ENCODE measurements at places on chromosomes 13 and 19.

DNA sequence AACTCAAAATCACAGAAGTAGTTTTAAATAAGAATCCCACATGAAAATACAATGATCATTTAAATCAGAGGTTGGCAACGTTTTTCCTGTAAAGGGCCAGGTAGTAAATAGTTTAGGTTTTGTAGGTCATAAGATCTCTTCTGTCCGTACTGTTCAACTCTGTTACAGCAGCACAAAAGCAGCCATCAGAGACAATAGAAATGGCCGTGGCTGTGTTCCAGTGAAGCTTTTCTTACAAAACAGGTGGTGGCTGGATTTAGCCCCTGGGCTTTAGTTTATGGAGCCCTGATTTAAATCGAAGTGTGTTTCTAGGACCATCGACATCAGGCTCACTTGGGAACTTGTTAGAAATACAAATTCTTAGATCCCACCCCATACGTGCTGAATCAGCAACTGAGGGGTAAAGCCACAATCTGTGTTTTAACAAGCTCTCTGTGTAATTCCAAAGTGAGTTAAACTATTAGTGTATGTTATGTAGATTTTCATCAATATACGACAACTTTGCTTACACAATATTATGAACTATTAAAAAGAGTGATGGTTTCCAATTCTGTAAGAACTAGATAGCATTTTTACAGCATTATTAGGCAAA is 54.8 kb upstream of the MIR17HG start:
- DNase-seq: no peak

DNA sequence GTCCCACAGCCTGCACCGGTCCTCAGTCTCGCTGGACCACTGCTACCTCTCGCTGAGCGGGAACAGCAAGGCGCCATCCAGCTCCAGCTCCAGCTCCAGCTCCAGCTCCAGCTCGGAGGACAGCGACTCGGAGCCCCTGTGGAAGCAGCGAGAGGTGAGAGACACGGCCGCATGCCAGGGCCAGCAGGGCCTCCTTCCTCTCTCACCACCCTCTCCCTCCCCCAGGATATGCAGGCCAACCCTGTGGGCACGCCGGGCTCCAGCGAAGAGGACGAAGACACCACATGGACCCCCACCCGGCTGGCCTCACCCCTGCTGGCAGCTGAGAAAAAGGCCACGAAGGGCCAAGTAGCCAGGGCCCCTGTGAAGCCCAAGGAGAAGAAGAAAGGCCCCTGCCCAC is 7.3 kb downstream of the SIX5 start:
- no peak for DNase-seq

DNA sequence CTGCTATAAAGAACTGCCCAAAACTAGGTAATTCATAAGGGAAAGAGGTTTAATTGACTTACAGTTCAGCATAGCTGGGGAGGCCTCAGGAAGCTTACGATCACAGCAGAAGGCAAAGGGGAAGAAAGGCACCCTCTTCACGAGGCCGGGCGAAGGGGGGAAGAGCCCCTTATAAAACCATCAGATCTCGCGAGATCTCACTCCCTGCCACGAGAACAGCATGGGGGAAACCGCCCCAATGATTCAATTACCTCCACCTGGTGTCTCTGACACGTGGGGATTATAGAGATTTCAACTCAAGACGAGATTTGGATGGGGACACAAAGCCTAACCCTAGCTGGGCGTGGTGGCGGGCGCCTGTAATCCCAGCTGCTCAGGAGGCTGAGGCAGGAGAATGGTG is 42.8 kb downstream of the SLC6A16 start:
- DNase-seq: no peak

- DNase-seq: no peak
Observed at GRCh38 chr19:6209233-6209632, 70.5 kb downstream of the MLLT1 start.

GRCh38 chr13:100175078-100175802 is 86.3 kb downstream of the PCCA start:
- no peak for DNase-seq

DNA sequence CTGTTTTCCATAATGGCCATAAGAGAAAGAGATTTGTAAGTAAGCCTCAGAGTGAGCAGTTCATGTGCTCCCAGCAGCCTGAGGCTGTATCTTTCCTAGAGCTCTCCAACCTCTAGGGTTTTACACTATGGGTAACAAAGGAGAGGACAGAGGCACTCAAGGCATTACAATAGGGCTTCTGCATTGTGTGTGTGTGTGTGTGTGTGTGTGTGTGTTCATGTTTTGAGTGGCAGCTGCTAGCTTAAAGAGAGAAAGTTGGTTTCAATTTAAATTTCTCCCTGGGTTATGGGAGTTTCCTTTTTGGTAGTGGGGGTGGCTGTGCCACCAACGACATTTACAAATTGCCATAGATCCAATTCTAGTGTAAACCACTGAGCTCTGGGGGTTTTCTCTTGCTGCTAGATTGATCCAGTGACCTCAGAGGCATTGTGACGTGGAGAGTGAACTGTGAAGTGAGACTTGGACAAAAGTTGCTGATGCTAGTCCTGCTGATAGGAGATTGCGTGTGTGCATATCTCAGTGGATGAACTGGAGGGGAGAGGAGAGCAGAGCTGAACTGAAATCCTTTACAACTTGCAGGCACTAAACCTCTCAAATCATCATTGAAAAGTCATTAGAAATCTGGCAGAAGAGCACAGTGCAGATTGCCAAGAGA is 67.2 kb upstream of the OLFM4 start:
- no peak for DNase-seq
